ENCODE measurements at places on chromosomes 5 and 9.

- no peak for DNase-seq
Observed at GRCh38 chr5:86407711-86408110, 210.0 kb upstream of the COX7C start.

DNA sequence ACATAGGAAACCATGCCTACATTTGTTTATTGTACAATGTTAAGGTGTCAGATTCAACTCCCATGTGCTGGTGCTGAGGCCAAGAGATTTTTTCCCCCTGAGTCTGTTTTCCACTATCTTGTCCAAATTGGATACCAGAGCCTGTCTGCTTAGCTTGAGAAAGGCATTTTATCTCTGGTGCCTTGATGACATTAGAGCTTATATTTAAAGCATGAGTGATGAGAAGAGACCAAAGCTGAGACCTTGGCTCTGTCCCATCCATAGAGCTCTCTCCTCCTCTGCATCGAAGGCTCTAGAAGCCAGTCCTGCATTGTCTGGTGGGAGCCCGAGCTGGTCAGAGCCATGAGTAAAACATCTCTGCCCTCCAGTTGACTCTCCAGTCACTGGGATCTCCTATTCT lies 10.4 kb upstream of the PPP2CA start:
- DNase-seq, result no peak

GRCh38 chr9:71665247-71665646 lies 103.1 kb downstream of the CEMIP2 start:
- DNase-seq, result no peak

DNA sequence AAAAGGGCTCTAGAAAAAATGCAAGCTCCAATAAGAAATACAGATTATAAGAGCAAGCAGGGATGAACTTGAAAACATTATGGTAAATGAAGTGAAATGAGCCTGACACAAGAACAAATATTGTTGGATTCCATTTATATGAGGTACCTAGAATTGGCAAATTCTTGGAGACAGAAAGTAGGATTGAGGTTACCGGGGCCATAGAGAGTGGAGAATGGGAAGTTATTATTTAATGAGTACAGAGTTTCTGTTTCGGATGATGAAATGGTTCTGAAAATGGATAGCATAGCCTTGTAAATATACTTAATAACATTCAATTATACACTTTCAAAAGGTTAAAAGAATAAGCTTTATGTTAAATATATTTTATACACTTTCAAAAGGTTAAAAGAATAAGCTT lies 75.6 kb upstream of the SLC12A2 start:
- no peak for DNase-seq

DNA sequence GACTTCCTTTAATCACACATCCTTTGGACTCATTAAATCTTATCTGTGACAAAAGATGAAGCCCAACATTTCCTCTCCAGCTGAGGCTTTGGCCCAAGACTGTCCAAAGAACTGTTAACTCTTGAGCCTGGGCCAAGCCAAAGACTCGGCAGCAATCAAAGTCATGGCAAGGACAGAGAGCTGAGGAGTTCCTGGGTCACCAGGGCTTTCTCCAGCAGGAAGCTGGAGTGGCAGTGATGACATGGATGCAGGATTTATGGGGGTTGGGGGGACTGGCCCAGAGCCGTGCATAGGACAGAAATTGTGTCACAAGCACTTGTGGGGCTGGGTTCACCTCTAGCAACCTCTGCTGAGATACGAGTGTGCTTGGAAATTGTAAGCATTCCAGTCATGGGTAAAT lies 440.3 kb downstream of the PLK2 start:
- peak; percentile 54 for DNase-seq

- no peak for DNase-seq
Observed at GRCh38 chr5:103425686-103426454, 136.7 kb downstream of the NUDT12 start.

GRCh38 chr5:167870055-167870454 lies 421.4 kb upstream of the WWC1 start:
- peak; percentile 75 for DNase-seq

- DNase-seq, result no peak
Observed at GRCh38 chr9:105711867-105712266, 17.5 kb downstream of the TMEM38B start.

DNA sequence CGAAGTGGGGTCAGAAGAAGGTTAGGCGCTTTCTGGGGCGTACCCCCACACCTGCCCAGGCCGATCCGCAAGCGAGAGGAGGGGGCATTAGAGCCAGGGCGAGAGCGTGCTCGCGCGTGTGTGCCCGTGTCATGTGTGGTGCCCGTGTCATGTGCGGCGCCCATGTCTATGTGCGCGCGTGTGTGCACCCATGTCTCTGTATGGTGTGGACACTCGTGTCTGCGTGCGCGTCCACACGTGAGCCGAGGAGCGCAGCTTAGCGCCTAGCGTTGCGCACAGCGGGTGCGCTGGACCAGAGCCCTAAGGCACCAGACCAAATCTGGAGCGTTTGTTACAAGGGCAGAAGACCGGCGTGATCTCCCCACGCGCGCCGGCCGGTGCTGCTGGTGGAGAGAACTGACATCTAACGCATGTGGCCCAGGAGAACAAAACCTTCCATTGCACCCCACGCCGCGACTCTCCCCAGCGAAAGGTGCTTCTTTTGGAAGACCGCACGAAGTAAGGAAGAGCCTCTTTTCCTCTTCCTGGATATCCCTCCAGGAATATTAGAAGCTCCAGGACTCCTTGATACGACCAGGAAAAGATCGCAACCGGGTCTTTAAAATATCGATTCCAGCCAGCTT lies 644 bp downstream of the NIM1K start:
- peak; percentile 54 for DNase-seq

DNA sequence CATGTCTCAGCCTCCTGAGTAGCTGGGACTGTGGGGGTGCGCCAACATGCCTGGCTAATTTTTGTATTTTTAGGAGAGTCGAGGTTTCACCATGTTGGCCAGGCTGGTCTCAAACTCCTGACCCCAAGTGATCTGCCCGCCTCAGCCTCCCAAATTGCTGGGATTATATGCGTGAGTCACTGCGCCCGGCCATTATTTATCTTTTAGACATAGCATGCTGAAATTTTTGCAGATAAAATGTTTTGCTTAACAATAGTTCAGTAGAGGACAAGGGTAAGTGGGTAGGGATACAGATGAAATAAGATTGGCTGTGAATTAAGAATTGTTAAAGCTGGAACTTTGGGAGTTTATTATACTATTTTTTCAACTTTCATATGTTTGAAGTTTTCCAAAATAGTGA lies 150.8 kb upstream of the GRHPR start:
- DNase-seq, result no peak

DNA sequence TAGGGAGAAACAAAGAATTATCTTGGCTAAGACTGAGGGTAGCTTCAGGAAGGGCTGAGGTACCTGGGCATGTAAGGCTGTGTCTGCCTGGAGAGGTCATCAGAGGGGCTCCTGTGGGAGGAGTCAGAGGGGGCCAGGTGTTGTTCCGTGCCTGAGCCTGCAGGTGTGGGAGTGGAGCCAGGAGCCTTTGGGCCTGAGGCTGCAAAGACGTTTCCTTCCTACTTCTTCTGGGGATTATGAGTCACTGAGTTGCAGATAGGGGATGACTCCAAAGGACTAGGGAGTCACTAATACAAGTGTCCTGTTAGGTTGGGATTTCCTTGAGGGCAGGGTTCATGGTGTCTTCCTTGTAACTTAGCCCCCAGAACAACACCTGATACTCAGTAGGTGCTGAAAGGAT lies 391.1 kb downstream of the ARHGEF28 start:
- peak; percentile 30 for DNase-seq

DNA sequence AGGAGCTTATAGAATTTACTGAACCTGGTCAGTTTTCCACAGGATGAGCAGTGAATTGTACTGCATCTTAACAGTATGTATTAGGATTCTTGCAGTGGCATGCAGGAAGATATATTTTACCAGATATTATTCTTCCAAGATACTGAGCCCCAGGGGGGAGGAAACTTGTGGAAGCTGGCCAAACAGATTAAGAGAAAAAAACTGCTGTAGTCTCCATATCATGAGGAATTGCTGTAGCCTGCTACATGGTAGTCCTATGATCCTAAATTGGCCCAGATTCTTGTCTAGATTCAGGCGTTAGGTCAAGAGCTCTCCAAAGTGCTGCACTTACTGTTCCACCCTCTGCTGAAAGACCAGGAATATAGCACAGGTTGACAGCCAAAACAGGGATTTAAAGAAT lies 275.5 kb upstream of the TAS2R1 start:
- no peak for DNase-seq

GRCh38 chr9:134088063-134088725 lies 20.4 kb upstream of the BRD3 start:
- DNase-seq, result no peak

DNA sequence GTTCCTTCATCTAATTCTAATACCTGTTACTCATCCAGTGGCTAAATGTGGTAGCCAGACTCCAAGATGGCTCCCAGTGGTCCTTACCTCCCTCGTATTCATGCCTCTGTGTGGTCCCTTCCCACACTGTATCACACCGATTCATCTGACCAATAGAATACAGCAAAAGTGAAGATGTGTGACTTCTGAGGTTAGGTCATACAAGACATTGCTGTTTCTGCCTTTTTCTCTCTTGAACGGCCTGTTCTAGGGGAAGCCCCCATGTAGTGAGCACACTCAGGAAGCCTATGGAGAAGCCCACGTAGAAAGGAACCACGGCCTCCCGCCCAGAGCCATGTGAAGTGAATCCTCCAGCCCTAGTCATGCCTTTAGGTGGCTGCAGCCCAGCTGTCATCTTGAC lies 9.4 kb upstream of the C5 start:
- no peak for DNase-seq

DNA sequence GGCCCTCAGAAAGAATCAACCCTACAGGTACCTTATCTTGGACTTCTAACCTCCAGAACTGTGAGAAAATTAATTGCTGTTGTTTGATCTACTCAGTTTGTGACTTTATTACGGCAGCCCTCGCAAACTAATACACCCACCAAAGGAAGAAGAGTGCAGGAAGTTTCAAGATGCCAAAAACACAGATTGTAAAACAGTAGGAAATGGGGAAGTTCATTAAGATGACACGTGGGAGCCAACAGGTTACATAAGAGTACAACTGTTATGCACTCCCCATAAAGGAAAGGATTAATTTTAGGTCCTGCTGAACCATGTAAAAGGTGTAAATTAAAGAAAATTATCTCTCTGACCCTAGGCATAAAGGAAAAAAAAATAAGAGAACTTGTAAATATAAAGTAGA lies 294.3 kb downstream of the EPB41L4A start:
- DNase-seq, result no peak

- peak; percentile 36 for DNase-seq
Observed at GRCh38 chr5:322942-323879, 1.7 kb downstream of the AHRR start.

DNA sequence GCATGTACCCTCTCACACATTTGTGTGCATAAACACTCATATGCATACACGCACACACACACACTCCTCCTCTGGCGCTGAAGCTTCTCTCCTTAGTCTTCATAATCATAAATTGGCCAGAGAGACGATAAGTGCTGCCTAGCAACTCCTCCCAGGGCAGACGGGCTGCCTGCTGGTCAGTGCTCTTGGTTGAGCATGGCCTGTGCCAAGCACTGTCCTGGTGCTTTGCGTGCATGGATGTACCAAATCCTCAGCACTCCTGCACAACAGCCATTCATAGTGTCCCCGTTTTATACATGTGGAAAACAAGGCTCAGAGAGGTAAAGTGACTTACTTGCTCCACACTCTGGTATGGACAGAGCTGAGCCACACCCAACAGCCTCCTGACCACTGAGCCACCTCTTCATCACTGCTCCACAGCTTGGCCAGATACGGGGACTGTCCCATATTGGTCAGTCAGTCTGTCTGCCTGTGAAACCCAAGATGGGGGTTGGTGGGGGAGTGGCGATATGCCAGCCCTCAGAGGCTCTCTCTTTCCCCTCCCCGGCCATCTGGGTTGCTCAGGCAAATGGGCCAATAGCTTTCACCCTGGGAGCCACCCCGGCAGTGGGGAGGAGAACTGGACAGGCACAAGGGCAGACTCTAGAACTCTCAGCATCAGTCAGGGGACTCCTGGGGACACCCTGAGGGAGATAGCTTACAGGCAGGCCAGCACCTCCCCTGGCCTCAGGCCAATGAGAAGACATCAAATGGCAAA lies 64.3 kb upstream of the GARNL3 start:
- no peak for DNase-seq

DNA sequence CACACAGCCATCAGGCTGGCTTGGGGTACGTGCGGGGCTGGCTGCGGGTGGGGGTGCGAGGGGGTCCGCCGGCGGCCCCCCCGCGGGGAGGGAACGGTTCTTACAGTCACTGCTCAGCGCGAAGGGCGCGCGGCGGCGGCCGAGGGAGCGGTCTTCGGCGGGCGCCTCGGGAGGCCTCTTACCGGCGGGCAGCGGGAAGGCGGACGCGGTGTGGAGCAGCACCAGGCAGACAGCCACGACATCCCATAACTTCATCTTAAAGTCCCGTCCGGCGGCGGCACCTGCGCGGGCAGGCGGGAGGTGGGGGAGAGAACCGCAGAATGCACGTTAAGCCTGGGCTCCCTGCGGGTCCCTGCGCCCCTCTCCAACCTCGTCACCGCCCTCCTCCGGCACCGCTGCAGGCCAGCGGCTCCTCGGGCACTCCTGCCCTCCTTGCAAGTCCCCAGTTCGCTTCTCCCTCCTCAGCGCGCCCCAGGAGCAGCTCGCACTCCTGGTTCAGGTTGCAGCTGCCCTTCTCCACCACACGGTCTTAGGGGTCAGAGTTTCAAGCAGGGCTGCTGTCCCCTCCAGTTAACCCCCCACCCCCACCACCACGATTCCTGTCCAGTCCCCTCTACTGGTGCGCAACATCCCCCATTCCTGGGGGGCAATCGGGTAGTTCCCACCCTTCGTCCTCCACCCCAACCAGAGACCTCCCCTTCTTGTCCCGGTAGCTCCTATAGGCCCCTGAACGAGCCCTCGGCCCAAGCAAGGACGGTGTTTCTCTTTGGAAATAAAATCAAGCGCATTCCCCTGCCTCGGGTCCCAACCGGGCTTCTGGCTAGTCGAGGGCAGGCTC lies 5.1 kb downstream of the GDNF start:
- no peak for DNase-seq

DNA sequence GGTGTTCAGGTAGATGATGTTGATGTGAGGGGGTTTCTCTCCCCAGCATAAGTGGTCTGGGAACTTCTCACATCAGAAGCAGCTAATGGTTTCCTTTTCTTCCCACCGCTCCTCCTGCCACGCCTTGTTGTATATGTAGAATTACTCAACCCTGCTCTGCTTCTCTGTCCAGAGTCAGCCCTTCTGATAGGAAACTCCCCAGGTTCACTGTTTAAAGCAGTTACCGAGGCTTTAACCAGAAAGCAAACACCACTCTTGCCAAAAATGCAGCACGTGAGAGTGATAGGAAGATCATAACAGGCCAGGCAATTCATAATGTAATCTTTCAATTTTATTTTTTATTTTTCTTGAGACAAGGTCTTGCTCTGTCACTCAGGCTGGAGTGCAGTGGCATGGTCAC lies 10.5 kb upstream of the TMEM252 start:
- no peak for DNase-seq

GRCh38 chr9:123419721-123420591 lies 64.0 kb downstream of the CRB2 start:
- DNase-seq, result no peak

GRCh38 chr9:72656021-72656420 lies 134.6 kb downstream of the TMC1 start:
- no peak for DNase-seq

- DNase-seq, result no peak
Observed at GRCh38 chr9:21579247-21579671, 97.1 kb upstream of the IFNE start.

GRCh38 chr9:2859776-2860379 lies 16.0 kb upstream of the PUM3 start:
- peak; percentile 65 for DNase-seq

GRCh38 chr5:180673371-180674089 lies 24.1 kb upstream of the FLT4 start:
- no peak for DNase-seq
